ENCODE measurements at places on chromosomes 1 and 21.

DNA sequence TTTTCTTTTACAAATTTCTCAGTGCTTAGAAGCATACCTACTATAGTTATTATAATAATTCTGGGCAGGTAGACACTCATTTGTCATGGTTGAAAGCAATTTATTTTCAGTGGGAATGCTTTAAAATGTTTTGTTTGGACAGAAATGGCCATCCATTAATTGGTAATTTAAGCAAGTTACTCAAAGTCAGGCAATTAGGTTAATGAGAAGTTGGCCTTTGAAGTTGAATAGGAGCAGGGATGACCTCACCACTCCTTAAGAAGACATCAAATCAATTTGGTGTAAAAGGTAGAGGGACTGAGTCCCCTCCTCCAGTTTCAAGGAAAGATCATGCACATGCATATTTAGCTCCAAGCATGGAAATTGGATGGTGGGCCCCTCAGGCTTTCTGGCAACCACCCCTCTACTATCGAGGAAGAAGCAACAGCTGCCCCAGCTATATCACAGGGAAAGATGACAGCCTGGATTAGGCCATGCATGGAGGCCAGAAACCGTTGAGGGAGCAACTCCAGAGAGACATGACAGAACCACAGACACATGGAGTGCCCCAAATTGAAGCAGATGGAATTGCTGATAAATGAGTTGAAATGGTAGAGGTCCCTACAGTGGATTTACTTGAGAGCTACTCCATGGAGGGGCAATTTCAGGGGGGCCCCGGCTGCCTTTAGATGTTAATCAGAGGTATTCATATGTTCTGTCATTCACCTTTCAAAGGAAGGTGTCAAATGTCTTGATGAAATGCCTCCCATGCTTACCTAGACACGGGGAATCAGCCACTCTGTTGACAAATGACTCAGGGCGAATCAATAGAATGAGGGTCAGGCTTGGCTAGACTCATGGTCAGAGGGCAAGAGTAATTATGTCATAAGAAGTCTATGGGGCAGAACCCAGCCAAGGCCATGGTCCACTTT, 26.7 kb downstream of the HLX start:
- no peak for DNase-seq

DNA sequence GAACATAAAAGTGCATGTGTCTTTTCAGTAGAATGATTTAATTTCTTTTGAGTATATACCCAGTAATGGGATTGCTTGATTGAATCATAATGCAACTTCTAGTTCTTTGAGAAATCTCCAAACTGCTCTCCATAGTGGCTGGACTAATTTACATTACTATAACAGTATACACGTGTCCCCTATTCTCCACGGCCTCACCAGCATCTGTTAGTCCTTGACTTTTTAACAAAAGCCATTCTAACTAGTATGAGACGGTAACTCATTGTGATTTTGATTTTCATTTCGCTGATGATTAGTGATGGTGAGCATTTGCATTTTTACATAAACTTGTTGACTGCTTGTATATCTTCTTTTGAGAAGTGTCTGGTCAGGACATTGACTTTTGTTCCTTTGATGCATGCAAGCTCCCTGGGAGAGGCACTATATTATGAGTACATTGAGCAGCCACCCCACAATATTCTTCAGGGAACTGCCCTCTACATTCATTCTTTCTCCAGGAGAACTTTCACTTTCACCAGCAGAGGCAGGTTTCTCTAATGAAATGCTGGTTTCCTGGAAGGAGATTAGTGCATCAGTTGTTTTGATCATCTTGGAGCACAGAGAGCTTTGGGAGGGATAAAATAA, 51.9 kb upstream of the LPGAT1 start:
- no peak for DNase-seq

DNA sequence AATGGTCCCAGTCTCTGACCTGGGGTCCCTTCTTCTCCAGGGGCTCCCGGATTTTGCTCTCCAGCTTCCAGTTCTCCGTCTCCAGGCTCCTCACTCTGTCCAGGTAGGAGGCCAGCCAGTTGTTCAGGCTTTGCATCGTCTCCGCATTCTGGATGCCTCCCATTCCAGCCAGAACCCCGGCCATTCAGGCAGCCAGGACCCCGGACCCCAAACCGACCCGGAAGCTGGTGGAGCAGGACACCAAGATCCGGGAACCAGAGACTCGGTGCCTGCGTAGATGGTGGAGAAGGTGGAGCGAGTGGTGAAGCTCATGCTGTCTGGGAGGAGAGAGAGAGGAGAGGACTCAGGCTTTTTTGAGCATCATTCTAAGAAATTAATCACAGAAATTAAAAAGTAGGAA, 572.4 kb upstream of the NCAM2 start:
- DNase-seq, result no peak

GRCh38 chr1:90201467-90202358, 206.8 kb downstream of the ZNF326 start:
- DNase-seq, result no peak

DNA sequence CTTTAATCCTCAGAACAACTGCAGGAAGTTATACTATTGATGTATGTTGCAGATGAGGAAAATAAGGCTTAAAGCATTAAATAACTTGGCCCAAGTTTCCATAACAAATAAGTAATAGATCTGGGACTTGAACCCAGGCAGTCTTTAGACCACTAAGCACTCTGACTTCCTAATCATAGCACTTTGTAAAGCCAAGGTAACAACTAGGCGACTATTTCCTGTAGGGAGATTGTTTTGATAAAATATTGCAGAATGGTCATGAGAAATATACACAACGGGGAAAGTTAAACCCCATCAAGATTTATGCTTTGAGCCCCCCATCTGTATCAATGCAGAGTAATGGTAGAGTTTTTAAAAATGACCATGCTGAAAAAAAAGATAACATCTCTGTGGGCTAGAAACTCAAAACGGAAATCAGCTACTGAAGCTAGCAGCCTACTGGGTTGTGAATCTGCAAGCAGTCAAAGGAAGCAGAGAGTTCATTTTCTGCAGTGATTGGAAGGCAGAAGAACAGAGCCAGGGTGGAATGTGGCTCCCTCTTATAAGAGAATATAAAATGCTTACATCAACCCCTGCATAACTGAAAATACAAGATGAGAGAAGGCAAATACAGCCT, 111.2 kb upstream of the OLIG2 start:
- no peak for DNase-seq

- no peak for DNase-seq
Observed at GRCh38 chr1:117655220-117655577, 49.4 kb downstream of the TENT5C start.

DNA sequence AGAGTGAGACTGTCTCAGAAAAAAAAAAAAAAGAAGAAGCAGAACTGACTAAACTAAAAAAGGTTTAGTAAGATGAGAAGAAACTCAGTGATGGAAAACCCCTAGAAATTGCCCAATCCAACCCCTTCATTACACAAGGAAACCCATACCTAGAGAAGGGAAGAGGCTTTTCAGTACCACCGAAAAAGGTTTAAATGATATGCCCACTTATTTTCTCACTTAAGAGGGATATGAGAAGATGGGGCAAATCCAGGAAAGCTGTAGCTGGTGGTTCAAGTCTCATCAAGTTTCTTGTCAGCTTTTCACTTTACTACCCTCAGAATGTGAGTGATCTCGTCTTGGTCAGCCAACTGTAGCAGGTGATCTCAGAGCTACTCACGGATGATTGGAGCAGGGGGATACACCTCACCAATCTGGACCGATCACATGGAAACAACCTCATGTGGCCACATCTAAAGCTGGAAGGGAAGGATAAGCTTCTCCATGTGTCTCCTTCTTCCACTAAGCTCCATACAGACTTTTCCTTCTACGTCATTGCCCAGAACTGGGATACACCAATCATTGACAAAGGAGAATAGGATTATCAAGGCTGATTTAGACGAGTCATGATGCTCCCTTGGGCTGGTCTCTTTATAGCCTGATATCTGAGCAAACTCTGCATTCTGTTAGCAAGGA, 126.7 kb upstream of the POU3F1 start:
- DNase-seq, result no peak

DNA sequence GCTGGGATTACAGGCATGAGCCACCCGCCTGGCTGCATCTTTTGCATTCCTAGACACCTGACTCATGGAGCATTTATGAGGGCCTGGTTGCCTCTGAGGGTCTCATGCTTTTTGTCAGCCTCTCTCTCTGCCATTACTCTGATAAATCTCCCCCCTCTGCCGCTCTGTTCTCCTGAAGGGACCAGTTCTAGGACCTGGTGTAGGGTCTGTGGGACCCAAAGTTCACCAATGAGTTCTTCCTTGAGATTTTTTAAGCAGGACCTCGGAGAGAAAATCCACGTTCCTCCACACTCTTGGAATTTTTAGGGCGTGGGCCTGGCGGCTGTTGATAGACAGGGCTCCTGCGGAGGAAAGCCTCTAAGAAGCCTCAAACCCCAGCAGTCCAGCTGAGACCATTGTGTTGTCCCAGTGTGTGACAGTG, 91.9 kb upstream of the ERRFI1 start:
- DNase-seq, result no peak

DNA sequence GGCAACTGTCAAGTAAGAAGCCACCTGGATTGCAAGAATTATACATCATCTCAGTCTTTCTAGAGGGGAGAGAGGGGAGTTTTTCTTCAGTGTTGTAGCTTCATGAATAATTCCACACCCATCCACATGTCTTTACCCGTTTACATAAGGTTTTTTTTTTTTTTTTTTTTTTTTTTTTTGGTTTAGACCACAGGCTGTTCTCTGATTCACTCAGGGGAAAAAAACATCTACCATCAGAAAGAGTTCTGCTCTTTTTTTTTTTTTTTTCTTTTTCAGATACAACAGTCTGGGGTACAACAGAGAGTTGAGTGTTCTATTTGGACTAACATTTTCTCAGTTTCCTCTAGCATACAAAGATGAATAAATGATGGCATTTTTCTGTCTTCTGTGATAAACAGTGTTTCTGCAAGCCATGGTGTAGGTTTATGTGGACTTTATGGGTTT, 4.9 kb upstream of the KIF14 start:
- DNase-seq, result no peak

GRCh38 chr1:34907487-34908090, 21.9 kb downstream of the DLGAP3 start:
- DNase-seq, result no peak

- DNase-seq, result no peak
Observed at GRCh38 chr1:28538286-28538685, 14.6 kb upstream of the TRNAU1AP start.

- DNase-seq, result no peak
Observed at GRCh38 chr1:223512057-223512456, 118.8 kb downstream of the CCDC185 start.

- no peak for DNase-seq
Observed at GRCh38 chr1:201112173-201112731, at the start of gene CACNA1S. CACNA1S (minus strand) TSS chr1:201112426; CDS start chr1:201112339, 87 bp downstream.

GRCh38 chr1:90708826-90709225, 8.3 kb downstream of the BARHL2 start:
- DNase-seq, result no peak

DNA sequence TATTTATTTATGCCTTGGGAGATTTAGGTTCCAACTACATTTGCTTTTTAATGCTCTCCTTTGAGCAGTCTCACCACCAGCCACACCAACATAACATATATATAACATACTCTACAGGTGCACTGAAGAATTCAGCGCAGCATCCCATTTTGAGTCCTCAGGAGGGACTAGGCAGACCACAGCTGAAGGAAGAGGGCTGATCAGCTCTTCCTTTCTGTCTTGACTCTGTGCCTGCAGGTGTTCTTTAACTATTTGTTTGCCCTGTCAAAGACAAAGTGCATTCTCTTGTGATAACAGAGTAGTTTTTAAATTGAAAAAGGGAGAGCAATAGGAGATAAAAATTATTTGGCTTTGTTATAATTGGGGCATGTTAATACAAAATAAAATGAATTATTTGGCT, 17.0 kb downstream of the HIPK1 start:
- DNase-seq, result no peak

DNA sequence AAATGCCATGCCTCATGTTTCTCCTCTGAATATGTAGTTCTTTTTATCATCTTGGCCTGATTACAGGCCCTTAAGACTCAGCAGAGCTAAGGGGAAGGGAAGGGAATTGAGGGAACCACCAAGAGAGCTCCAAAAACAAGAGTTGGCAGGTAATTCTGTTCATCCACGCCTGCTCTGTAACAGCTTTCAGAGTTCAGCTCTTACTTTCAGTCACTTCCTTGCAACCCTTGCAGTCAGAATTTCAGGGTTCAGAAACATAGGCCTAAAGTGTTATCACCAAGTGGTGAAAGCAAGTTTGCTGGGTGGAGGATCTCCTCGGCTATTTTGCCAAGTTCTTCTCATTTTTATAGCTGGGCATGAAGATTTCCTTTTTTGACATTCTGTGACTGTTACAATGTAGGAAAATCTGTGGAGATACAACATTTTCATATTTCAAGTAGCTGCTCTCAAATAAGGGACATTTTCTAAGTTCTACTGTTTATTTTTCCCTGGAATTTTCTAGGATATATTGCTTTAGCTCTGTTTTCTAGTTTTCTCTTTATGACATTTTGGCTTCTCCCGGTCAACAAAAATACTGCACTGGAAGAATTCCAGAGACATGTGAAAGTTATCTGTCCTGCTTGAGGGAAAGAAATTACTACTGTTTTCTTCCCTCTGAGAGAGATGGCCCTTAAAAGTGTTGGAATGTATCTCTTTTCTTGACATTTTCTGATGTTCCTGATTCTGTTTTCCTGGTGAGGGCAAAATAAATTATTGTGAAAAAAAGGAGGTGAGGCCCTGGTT, 251.8 kb upstream of the ST6GALNAC5 start:
- DNase-seq, result no peak

GRCh38 chr1:7299329-7299799, 471.7 kb upstream of the VAMP3 start:
- DNase-seq, result peak; percentile 81

- DNase-seq, result no peak
Observed at GRCh38 chr1:11617314-11617713, 36.9 kb downstream of the FBXO2 start.

GRCh38 chr1:145977486-145978470, 13.3 kb downstream of the POLR3GL start:
- DNase-seq, result no peak

GRCh38 chr21:43938751-43939442, 73.2 kb upstream of the TRAPPC10 start:
- no peak for DNase-seq

DNA sequence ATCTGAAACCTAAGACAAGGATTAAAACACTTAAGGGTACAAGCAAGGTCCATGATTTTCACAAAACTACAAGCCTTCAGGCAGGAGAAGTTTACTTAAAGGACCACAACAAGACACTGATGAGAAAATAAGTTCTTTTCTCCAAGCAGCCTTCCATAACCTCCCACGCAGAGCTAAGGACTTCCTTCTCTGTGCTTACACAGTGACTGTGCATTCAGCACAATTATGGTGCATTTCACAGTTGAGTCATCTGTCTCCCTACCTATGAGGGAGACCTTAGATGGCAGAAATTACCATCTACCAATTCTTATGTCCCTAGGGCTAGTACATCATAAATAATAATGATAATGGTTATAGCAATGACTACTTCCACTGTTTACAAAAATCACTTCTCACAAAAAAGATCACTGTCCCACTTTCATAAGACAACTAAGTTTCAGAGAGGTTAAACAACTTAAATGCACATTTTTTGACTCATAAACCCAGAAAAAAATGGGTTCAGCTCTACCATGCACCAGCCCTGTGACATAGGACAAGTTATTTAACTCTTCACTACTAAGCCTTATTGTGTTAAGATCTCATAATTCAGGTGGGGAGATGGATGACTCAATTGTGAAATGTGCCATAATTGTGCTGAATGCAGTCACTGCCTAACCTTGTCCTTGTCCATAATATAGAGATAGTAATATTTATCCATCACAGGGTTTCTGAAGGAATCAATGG, 45.3 kb downstream of the TARBP1 start:
- peak; percentile 11 for DNase-seq

GRCh38 chr1:89604414-89604735, 28.5 kb upstream of the LRRC8C start:
- no peak for DNase-seq

- no peak for DNase-seq
Observed at GRCh38 chr21:35360870-35361570, 311.9 kb upstream of the RUNX1 start.

All from GM04503 (cell line).